ENCODE measurements at places on chromosomes 11 and 22.

GRCh38 chr22:45554861-45555260, 52.2 kb downstream of the FBLN1 start:
- DNase-seq: no peak

DNA sequence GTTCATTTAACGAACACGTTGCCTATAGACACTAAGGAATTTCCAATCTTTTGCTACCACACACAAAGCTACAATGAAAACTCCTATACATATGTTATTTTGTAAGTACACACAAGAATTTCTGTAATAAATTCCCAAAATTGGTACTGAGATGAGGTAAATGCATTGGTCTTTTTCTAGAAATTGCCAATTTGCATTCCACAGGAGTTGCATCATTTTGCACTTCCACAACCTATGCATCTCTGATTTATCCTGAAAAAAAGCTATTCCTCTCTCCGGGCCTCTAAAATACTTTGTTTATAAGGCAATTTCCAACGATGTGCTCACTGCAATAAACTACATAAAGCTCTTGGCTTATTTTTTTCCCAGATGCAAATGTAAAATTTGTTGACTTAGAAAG, 24.9 kb downstream of the IMMP1L start:
- DNase-seq: no peak

DNA sequence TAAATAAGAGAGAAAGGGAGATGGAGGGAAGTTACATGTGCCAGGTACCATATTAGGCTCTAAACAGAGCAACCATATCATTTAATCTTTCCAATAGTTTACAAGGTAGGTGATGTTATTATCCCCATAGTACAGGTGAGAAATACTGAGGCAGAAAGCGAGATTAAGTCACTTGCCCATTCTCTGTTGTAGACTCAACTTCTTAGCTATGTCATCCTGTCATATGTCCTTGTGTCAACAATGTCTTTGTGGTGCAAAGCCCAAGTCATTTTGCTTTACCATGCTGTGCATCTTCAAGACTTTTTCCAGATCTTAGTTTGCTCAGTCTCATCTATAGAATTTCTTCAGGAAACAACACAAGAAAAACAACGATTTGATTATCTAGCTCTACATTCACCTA, 205.0 kb upstream of the E2F8 start:
- DNase-seq: no peak

DNA sequence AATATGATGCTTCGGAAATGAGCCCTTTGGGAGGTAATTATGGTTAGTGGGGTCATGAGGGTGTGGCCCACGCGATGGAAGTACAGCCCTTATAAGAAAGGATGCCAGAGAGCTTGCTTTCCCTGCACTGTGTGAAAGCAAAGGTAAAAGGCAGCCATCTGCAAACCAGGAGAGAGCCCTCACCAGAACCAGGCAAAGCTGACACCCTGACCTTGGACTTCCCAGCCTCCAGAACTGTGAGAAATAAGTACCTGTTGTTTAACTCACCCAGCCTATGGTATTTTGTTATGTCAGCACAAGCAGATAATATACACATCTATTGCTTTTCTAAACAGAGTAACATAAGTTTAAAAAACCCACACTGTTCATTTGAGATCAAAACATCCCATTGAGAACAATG, 50.7 kb downstream of the SYN3 start:
- no peak for DNase-seq

GRCh38 chr11:45622283-45622682, 43.1 kb downstream of the CHST1 start:
- DNase-seq: no peak

GRCh38 chr11:116540645-116541304, 232.0 kb downstream of the BUD13 start:
- DNase-seq: no peak

- DNase-seq: peak; percentile 52
Observed at GRCh38 chr11:64252003-64252872, 908 bp downstream of the PLCB3 start.

DNA sequence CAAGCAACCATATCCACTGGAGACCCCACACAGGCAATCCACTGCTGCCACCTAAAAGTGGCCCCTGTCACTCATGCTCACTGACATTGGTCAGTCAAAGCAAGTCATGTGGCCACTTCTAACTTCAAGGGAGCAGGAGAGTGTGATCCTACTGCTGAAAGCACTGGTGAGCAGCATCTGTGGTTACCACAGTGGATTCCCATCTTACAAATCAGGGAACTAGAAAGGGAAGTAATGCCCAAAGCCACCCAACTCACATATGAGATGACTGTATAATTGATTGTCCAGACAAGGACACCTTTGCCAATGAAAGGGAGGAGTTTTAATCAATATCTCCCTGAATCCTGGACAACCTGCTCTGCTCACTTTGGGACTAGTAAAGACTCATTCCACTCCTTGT, 17.7 kb downstream of the RCN1 start:
- no peak for DNase-seq

- DNase-seq: no peak
Observed at GRCh38 chr11:62853279-62853965, 14.0 kb upstream of the WDR74 start.

- DNase-seq: peak; percentile 16
Observed at GRCh38 chr22:36238373-36239149, 766 bp downstream of the APOL2 start.

- DNase-seq: no peak
Observed at GRCh38 chr22:23180893-23181720, 798 bp downstream of the BCR start.

- DNase-seq: no peak
Observed at GRCh38 chr22:31098632-31099110, 8.7 kb downstream of the SELENOM start.

GRCh38 chr11:117010808-117011540, 87.3 kb downstream of the SIK3 start:
- DNase-seq: peak; percentile 7

GRCh38 chr11:75298191-75298975, 53.1 kb downstream of the ARRB1 start:
- DNase-seq: no peak

GRCh38 chr11:130510407-130511006, 62.1 kb downstream of the ADAMTS15 start:
- DNase-seq: no peak

DNA sequence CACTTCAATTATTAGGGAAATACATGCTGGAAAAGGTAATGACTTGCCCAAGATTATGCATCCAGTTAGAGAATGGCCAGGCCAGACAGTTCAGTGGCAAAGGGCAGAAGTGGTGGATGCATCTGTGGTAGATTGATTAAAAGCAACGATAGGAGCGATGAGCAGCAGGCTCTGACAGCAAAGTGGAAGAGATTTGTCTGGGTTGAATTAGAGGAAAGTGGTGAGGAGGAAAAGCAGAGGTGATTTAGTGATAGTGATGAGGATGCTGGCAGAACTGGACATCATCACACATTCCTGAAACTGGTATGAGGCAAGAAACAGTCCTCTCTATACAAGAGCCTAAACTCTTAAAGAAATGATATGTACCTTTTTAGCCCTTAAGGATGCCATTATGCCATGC, 12.5 kb downstream of the HSD17B12 start:
- DNase-seq: no peak

GRCh38 chr22:33844273-33844672, 76.0 kb downstream of the LARGE1 start:
- no peak for DNase-seq

GRCh38 chr11:61347916-61348461, 13.7 kb downstream of the CYB561A3 start:
- no peak for DNase-seq

DNA sequence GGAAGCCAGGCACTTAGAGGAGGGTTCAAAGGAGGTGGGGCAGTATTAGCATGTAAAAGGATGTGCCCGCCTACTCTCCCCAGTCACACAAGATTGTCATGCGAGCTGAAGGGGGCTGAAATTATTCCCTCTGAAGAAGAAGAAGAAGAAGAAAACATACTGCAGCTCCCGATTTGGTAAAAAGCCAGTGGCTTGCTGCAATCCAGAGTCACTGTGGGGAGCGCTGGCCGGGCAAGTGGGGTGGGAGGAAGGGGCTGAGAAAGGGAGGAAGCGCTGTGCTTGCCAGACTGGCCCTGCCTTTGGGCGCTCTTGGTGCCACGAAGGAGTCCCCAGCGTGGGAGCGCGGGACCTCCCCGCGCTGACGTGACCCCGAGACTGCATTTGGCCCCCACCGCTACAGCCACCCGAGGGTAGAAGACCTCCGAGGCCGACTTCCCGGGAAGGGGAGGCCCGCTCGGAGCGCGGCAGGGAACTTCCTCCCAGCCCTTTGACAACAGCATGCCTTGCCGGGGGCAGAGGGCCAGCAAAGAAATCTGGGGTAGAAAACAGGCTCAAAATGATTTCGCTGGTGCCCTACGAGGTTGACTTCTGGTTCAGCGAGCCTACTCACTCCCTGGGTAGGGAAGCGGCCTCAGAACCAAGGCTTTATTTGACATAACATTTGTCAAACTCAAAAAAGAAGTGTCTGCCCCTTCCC, 906.3 kb downstream of the DLG2 start:
- DNase-seq: no peak

DNA sequence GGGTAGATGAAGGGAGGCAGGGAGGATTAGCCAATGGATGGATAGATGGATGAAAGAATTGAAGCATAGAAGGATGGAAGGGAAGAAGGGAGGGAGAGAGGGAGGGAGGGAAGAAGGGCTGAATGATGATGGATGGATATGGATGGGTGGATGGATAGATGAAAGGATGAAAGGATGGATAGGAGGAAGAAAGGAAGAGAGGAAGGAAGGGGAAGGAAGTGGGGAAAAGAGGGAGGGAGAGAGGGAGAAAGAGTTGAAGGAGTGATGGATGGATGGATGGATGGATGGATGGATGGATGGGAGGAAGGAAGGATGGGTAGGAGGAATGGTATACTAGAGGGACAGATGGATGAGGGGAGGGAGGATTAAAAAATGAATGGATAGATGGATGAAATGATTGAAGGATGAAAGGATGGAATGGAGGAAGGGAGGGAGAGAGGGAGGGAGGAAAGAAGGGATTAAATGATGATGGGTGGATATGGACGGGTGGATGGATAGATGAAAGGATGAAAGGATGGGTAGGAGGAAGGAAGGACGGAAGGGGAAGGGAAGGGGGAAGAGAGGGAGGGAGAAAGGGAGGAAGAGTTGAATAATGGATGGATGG, 145.9 kb downstream of the MN1 start:
- DNase-seq: no peak

DNA sequence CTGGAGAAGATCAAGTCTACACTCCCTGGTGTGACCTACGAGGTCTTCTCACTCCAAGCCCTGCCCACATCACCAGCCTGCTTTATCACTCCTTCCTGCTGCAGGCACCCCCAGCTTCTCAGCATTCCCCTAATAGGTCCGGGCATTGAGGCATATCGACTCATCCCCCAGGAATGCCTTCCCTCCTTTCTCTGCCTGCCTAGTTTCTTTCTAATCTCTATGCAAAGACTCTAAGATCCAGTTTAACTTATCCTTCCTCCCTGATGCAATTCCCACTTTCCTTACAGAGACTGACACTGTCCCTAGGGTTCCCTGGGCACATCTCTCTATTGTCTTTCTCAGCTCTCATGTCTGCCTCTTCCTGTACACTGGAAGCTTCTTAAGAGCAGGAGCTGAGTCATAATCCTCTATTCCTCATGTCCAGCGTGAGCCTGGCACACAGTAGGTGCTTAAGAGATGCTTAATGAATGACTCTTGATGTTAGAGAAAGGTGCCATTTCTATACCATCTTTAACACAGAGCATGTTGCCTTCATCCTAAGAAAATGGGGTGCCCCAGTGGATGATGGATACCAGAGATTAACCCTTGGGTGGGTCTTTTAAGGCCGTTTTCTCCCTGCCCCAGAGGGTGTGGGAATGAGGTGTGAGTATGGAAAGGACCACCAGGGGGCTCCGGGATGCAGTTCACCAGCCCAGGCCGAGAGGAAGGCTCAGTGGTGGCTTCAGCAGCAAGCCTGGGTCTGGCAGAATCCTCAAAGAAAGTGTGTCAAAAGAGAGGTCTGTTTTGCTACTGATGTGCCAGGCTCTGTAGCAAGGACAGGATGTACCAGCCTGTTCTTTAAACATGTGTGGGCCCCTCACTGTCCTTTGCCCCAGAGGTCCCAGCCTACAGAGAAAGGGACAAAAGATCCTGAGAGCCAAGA, 34.7 kb downstream of the PARVA start:
- peak; percentile 50 for DNase-seq

- DNase-seq: no peak
Observed at GRCh38 chr22:48951836-48952235, 875.8 kb downstream of the BRD1 start.

- DNase-seq: no peak
Observed at GRCh38 chr11:74992852-74993251, 4.1 kb downstream of the NEU3 start.

DNA sequence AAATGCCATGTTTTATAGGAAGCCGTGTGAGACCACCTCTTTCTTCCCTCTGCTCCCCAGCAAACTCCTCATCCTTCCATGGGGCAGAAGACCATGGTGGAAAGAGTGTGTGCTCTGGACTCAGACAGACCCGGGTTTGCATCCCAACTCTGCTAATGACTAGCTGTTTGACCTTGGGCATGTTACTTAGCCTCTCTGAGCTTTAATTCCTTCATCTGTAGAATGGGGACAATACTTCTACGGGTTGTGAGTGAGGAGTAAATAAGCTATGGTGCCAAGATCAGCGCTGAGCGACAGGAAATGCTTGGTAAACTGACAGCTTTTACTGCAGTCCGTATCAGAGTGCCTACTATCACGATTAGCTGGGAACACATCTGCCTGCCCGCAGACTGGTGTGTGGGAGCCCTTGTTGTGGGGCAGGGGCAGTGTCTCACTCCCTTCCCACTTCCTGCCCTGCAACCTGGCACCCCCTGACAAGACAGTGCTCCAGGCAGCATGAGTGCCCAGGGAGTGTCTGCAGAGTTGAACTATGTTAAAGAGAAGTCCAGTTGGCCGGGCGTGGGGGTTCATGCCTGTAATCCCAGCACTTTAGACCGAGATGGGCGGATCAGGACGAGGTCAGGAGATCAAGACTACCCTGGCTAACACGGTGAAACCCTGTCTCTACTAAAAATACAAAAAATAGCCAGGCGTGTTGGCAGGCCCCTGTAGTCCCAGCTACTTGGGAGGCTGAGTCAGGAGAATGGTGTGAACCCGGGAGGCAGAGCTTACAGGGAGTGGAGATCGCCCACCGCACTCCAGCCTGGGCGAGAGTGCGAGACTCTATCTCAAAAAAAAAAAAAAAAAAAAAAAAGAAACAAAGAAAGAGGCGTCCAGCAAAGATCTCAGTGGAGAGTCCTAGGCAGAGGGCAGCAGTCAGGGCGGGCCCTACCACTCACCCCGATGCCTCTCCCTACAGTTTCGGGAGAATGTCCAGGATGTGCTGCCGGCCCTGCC, 2.2 kb downstream of the SEC14L2 start:
- no peak for DNase-seq

DNA sequence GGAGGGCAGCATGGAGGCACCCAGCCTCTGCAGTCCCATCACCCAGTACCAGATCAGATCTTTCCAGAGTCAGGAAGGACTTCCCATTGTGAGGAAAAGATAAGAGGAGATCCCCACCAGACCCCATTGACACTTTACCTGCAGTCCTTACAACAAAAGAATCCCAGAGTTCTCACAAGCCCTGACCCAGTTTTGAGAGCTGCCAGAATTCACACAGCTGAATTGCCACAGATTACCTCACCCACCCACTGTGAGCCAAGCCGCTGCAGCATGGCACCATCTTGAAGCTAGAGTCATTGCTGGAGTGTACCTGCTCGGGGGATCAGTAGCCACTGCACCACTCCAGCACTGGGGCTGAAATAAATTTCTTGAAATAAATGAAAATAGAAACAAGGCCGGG, 91.8 kb upstream of the UBASH3B start:
- no peak for DNase-seq

- DNase-seq: no peak
Observed at GRCh38 chr22:26445577-26446275, 16.7 kb downstream of the ASPHD2 start.
